ENCODE measurements at places on chromosomes 4 and X.

GRCh38 chrX:51456814-51457213 is 39.6 kb downstream of the NUDT11 start:
- no peak for DNase-seq

- no peak for DNase-seq
These were observed 87.9 kb downstream of the PPP2R2C start for GRCh38 chr4:6384541-6384940.

GRCh38 chr4:128958194-128958593 is 135.1 kb downstream of the SCLT1 start:
- DNase-seq: no peak

- DNase-seq: no peak
These were observed 9.0 kb downstream of the ATP10D start for GRCh38 chr4:47494124-47494430.

DNA sequence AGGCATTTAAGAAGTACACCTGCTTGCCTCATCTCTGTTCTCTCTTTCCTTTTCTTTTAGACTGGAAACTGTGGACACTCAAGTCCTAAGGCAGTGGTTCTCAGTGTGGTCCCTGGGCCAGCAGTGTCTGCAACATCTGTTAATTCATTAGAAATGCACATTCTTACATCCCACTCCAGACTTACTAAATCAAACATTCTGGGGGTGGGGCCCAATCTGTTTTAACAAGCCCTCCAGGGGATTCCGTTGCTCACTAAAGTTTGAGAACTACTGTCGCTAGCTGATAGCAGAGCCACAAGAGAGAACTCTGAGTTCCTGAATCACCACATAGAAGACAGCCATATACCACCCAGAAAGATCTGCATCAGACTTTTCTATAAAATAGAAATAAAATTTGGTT is 430.6 kb downstream of the BCOR start:
- DNase-seq: no peak

DNA sequence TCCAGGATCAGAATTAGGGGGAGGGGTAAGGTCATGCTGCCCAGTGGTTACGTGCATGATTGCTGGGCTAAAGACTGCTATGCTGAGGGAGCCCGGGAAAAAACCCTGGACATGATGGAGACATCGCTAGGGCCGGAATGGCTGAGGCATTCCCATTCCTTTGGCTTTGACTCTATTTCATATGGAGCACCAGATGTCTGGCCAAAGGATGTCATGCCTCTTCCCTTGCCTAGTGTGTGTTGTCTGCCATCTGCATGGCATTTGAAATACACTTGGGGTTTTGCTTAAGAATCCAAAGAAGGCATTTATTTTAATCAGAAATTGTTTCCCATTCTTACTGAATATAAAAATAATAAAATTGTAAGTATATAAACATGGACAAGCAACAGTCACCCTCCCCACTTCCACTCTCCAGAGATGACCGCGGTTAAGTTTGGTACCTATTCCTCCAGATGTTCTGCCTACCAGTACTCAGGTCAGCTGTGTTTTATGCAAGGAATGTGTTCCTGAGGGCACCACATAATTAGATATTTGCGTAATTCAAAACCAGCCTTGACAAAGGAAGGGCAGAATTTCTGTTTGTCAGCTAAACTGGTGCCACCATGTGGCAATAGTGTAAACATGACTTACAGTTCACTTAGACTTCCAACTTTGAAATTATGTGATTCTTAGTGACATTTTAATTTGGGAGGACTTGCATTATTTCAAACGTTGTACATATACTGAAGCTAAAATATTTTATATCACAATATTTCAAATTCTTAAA is 105.9 kb downstream of the CT47B1 start:
- no peak for DNase-seq

DNA sequence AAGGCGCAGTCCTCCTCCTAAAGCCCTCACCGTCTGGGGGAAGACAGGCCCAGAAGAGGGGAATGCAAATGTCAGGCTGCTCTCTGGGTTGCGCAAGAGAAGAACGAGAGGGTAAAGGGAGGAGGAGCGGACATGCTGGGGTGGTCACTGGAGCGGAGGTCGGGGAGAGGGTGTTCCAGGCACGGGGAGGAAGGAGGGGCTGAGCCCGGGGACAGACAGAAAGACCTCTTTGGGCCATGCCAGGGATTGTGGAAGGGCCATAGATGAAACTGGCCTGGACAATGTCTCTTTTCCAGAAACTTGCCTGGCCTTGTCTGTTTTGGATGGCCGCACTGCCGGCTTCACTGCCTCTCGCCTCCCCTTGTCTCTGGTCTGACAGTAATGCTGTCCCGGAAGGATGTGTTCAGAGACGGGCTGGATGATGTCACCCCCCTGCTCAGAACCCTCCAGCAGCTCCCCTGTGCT is 121.0 kb downstream of the SORCS2 start:
- no peak for DNase-seq

GRCh38 chr4:136650541-136651277 is 881.6 kb downstream of the PCDH18 start:
- no peak for DNase-seq

DNA sequence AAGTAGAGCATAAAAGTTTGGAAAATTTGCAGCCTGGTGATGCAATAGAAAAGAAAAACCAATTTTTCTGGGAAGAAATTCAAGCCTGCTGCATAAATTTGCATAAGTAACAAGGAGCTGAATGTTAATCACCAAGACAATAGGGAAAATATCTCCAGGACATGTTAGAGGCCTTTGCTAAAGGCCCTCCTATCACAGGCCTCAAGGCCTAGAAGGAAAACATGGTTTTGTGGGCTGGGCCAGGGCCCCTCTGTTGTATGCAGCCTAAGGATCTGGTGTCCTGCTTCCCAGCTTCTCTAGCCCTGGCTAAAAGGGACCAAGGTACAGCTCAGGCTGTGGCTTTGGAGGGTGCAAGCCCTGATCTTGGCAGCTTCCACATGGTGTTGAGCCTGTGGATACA is 6.2 kb upstream of the RTL3 start:
- no peak for DNase-seq

- DNase-seq: no peak
These were observed 94.6 kb upstream of the GALNT7 start for GRCh38 chr4:173073939-173074500.

DNA sequence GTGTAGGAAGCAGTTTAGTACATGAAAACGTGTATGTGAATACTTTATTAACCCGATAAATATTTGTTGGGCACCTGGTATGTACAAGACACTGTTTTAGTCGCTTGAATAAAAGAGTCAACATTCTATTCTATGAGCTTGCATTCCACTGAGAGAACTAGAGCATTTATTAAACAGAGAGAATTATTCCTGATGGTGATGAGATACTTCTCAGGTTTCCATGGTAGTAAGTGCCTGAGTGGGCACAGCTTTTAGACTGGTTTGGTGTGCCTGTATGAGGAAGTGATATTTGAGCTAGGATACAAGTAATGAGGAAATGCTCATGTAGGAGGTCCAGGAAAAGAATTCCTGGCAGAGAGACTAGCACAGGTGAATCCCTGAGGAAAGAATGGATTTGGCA is 94.2 kb downstream of the ATP10D start:
- DNase-seq: no peak

DNA sequence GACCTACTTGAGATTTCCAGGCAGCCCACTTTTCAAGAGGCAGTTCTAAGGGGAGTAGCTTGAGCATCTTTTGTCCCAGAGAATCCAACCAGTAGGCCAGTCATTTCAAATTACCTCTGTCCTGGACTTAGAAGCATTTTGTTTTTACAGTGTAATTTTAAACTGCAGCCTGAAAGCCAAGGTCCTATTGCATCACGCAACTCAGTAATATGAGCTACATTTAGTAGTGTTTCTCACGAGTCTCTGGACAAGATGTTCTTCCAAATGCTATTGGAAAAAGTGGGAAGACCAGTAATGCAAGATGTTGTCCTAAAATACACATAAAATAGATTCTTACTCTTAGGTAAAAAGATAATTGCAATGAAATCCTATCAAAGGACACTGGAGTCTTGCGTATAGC is 182.5 kb upstream of the ARX start:
- DNase-seq: no peak

DNA sequence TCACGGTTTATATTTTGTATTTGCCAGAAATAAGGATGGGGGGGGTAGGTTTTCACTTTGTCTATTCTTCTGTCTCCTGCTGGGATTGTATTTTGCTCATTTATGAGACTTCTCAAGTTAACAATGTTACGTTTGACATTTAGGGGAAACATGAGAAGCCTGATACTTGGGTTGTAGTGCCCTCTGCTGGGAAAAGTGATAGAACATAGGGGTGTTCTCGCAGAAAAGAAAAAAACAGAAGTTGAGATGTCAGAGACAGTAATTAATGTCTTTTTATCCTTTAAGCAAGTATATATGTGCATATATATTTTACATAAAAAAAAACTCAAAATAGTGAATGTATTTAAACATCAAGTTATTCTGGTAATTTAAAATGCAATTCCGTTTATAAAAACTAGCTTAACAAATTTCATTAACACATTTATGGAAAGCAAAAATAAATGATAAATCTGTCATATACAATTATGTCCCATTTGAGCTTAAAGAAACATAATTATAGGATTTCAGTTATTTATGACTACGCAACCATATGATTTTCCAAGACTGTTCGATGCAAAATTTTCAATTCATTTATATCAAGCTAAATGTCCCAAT is 46.0 kb upstream of the TMPRSS11F start:
- no peak for DNase-seq

- DNase-seq: no peak
These were observed 172.0 kb downstream of the FBXW7 start for GRCh38 chr4:152363904-152364303.

DNA sequence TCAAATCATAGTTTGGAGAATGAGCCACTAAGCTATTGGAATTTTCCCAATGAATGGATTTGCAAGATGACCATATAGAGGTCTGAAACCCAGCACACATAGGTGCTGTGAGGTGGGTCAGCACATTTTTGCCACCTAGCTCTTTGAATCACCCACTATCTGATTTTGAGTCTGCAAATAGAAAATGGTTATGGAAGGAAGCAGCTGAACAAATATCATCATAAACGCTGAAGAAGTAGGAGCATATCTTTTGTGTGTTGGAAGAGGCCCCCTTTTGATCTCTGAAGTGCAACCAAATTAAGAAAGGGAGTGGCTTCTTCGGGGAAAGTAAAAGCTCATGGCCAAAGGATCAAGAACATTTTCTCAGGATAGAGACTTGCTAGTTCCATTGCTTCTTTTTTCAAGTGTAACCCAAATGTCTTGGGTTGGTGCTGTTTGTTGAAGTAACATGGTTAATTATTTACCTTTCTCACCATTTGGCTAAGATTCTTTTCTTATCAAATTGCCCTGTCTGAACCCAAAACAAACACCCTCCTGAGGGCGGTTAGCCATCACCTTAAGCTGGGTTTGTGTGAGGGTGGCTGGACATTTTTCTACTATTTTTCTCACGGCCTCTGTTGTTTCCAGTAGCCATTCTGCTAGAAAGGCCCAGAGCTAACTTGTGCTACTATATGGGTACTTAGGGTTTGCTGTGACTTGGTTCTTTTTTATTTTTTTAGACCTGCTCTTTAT is 18.4 kb upstream of the SORBS2 start:
- DNase-seq: no peak

- DNase-seq: no peak
These were observed 15.6 kb upstream of the LAP3 start for GRCh38 chr4:17561195-17561909.

DNA sequence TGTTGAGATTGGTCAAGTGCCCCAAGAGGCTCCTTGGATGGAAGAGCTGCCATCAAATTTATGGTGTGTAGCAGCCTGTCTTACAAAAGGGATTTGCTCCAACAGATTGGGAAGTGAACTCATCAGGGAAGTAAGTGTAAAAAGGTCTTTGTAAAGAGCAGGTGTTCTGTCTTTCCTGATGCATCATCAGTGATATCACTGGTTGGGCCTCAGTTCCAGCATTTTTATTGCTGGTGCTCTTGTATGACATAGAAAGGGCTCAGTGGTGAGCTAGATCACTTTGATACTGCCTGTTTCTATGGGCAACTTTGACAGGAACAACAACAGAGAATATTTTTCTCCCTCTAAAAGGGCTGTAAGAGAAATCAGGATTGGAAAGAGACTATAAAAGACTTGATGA is 8.7 kb upstream of the GABRE start:
- DNase-seq: no peak

- DNase-seq: peak; percentile 85
These were observed 473 bp upstream of the CCNQ start for GRCh38 chrX:153599192-153600031.

- DNase-seq: no peak
These were observed 8.9 kb downstream of the MTHFD2L start for GRCh38 chr4:74166818-74167217.

DNA sequence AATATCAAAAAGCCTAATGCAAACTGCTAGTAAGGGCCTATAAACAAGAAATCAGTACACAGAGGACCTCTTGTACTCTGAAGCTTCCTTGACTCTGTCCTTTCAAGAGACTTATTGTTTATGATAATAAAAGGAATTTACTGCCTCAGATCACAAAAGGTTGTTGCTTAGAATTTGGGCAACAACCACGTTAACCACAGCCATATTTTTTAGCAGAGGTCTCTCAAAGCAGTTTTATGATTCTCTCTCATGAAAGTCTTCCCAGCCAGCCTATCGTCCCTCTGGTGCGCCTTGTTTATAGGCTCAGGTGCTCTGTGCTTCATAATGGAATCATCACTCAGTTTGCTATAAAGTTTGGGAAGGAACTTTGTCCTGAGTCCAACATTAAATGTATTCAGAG is 270.6 kb downstream of the RCHY1 start:
- DNase-seq: no peak

DNA sequence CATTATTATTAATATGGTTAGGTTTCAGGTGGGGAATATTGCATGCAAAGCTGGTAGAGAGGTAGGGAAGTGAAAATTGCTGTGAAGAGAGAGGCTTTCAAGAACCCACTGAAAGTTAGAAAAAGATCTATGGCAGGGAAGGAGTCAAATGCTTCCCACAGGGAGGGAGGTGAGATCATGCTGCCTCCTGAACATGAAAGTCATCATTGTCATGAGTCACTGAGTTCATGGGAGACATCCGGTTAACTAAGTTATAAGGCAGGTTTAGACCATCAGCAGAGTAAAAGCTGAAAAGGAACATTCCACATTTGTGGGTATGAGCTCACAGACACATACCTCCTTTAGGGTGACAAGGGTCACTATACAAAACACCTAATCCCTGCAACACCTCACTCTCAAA is 16.2 kb downstream of the GATB start:
- no peak for DNase-seq

DNA sequence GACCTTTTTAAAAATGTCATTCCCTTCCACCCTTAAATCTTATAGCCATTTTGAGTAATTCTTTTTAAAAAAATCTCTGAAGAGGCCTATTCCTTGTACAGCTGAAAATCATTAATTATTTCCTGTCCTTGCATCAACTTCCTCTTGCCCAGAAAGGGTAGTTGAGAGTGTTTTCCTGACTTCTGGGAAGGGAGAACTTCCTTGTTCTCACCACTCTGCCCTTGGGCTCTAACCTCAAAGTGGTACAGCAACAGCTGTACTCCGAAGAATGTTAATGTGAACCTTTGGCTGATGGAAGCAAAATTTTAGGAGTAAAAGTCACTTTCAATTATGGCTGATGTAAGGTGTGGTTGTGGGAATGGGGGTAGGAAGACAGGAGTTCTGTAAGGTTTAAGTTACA is 15.1 kb upstream of the FABP2 start:
- no peak for DNase-seq

All from activated T-cell treated with anti-CD3 and anti-CD28 coated beads, Interleukin-2, amount 50 U/mL, for 48 hours (primary cell).